Umbilical cord (tissue), 2 donors: ENCODE measurements at places on chromosomes 2 and 18. TPM values are rescaled to one million over a fixed set of nuclear protein-coding genes. Genes with fewer than 3 reads are reported as not detected.

Gene CPO
- not detected for total RNA-seq

Gene PLEK
- 22.9 TPM for total RNA-seq

- no peak for DNase-seq
These were observed 94.3 kb downstream of the DGKD start for GRCh38 chr2:233448575-233448974.

DNA sequence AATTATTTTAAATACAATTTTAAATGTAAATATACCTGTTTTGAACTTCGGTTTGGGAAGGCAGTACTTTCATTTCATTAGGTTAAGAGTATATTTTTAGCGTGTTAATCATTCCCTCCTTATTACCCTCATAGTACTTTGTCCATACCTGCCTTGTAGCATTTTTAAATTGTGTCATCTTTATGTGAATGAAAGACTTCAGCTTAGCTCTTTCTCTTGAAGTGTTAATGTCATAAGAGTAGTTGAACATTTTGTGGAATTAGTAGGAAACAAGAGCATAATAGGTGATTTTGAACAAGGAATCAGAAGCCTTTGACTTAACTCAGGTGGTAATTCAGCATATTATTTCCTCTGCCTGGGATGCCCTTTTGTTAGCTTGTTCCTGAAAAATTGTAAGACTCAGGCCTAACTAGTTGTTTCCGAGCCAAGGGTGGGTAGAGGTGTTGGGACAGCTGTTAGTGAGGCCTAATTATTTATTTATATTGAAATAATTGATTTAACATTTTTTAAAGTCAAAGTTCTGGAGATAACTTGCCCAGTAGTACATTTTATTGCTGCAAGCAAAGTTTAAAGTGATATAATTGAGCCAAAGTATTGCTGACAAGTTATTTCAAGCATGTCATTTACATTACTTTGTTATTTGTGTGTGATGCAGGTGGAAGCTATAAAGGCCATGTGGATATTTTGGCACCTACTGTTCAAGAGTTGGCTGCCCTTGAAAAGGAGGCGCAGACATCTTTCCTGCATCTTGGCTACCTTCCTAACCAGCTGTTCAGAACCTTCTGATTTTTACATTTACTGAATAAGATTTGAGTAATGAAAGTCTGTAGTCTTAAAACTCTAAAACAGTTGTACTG, 38.7 kb downstream of the DDX1 start:
- DNase-seq, result peak; percentile 38

DNA sequence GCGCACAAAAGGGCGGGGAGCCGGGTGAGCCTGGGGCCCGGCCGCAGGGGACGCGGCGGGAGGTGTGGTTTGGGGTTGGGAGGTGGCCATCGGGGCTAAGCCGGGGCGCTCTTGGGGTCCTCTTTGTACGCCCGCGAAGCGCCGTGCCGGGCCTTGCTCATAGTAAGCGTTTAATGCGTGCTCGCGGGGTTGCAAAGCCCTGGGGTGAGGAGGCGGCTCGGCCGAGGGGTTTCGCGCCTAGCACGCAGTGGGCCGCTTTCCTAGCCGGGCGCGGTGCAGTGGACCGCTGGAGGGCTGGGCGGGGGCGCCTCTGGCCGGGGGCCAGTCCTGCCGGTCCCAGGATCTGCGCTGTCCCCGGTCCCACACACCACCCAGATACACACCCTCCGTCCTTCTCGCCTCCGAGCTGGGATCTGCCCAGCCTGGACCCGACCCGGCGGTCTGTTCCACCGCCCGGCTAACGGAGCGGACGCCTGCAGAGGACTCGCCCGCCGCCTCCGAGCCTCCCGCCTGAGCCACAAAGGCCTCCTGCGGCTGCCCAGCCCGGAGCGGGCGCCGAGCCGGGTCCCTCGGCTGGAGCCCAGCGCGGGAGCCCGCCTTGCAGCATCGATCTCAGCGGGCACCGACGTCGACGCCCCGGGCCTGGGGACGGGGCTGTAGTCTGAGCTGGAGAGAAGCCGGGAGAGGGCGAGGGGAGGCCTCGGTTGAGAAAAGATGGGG, 564 bp downstream of the DPYSL5 start:
- DNase-seq, result no peak
